NCI-H1417 treated with DMSO at 0.1 percent for 48 hours (cell line): ENCODE measurements at places on chromosomes 1 and 21.

DNA sequence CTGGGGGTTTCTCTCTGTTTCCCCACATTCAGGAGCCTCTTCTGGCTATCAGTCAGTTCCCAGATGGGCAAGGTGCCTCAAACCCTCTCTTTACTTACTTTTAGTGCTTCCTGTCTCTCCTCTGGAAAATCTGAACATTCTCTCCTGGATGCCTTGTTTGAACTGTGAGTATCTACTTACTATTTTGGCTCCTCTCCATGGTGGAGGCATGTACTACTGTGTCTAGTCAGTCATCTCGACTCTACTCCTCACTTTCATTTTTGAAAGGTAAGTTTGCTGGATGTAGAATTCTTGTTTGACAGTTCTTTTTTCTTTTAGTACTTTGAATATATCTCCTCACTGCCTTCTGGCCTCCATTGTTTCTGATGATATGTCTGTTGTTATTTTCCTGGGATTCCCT, 70.9 kb upstream of the FAM78B start:
- no peak for DNase-seq

GRCh38 chr1:109327285-109327684, 20.5 kb upstream of the MYBPHL start:
- DNase-seq: no peak

- no peak for DNase-seq
Measured at GRCh38 chr1:203539831-203540546, 46.0 kb downstream of the OPTC start.

- DNase-seq: no peak
Measured at GRCh38 chr1:206477581-206478380, 7.5 kb downstream of the IKBKE start.

DNA sequence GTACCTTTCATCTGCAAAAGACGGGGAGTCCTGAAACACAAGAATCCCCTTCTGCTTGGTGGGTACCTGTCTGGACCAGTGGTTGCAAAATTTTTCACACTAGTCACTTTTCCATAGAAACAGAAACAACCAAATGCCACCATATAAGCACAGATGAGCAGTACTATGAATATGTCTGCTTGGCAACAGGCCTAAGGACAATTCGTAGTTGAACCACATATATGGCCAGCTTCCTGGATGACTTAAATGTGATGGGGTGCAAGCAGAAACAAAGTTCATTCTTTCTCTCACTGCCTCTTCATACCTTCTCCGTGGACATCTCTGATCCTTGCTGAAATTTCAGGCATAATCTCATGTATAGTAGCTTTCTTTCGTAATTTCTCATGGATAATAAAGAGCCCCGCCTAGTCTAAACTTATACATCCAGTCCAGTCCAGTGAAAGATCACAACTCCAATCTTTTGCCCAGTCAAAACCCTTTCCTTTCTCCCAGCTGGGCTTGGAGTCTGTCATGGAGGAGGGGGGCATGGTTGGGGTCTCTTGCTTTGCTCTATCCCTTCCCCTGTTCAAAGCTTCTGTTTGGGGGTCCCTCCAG, 7.0 kb downstream of the FCAMR start:
- DNase-seq: no peak

DNA sequence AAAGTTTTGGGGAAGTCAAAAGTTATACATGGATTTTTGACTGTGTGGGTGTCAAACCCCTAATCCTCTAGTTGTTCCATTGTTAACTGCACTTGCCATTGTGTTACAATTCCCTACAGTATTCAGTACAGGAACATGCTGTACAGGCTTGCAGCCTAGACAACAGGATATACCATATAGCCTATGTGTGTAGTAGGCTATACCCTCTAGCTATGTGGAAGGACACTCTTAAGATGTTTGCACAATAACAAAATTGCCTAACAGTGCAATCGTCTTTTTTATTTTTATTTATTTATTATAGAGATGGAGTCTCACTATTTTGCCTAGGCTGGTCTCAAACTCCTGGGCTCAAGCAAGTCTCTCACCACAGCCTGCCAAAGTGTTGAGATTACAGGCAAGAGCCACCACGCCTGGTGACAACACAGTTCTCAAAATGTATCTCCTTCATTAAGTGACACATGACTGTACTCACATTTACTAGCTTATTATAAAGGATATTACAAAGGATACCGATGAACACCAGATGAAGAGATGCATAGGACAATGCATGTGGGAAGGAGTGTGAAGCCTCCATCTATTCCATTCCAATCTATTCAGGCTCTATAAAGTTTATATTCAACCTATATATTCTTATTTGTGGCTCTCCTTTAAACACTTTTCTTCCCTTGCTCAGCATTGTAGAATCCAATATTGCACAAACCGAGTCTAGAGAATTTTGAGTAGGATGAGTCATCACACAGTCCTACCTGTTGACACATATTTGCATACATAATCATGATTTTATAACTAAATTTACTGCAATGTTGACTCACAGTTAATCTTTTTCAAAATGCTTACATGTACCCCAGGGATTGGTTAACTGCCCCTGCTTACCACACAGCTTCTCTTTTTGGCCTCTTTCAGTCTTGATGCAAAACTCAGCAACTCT, 28.4 kb upstream of the CEP350 start:
- DNase-seq: no peak

- DNase-seq: no peak
Measured at GRCh38 chr21:41396558-41397075, 29.4 kb upstream of the MX1 start.

- DNase-seq: no peak
Measured at GRCh38 chr1:37174341-37174740, 140.0 kb upstream of the GRIK3 start.

DNA sequence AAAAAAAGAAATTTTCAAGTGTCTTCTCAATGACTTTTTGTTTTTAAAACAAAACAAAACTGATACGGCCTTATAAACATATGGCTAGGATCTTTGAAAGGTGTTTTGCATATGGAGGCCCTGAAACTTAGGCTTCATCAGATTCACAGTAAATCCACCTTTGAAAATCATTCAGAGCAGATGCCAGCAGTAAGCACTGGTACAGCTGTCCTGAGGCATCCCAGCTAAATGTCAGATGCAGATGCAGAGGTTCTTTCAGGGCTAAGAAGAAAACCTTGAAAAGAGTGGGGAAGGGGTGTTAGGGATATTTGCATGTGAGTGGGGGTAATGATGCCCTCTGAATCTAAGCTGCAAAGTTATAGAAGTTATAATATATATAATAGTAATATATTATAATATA, 56.2 kb upstream of the GNG12 start:
- DNase-seq: no peak
